ENCODE measurements at places on chromosomes 16 and 17. TPM values are rescaled to one million over a fixed set of nuclear protein-coding genes. Genes with fewer than 3 reads are reported as not detected.

- DNase-seq, result no peak
These were observed 447.6 kb downstream of the TOX3 start for GRCh38 chr16:52099382-52099781.

FBXO31 gene
- total RNA-seq, result 50.4 TPM

DNA sequence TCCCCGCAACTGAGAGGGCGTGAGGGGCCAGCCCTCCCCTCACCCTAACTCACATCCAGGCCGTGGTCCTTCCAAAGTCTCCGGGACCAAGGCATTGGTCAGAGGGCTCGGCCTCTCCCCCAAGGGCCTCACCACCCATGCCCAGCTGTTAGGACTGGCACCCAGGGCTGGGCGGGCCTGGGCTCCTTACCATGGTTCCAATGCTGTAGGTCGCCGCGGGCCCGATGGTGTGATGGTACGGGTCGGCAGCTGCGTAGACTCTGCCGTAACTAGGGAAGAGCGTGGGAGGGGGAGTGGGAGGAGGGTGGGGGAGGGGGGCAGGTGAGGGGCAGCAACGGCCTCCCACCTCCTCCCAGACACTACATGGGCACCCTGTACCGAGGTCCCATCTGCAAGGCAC lies 19.6 kb downstream of the ENGASE start:
- DNase-seq, result no peak

DNA sequence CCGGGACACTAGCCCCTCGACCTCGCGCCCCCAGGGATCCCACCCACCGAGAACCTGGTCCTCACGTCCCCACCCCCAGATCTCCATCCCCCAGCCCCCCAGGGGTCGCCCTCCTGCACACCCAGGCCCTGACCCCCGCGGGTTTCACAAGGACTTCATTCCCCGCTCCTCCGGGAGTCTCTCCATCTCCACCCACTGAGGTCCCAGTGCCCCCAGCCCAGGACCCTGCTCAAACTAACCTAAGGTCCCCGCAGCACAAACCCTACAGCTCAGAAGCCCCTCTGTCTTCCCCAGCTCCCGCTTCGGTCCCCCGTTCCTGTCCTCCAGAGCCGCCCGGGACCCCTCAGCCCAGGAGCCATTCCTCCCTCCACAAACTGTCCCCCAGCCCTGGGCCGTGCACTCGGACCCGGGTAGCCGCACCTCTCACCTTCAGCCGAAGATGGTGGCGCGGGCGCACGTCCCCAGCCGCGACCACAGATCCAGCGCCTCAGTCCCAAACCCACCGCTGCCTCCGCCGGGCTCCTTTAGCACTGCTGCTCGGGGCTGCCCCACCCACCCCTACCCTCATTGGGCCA lies at the start of gene MYH10:
MYH10 (minus strand) TSS at position 499 of the 575 bp plus-strand sequence. CDS start 7,479 bp downstream, outside the sequence.
- peak; percentile 51 for DNase-seq

GRCh38 chr16:77834635-77835540 lies 46.5 kb downstream of the VAT1L start:
- DNase-seq, result no peak

DNA sequence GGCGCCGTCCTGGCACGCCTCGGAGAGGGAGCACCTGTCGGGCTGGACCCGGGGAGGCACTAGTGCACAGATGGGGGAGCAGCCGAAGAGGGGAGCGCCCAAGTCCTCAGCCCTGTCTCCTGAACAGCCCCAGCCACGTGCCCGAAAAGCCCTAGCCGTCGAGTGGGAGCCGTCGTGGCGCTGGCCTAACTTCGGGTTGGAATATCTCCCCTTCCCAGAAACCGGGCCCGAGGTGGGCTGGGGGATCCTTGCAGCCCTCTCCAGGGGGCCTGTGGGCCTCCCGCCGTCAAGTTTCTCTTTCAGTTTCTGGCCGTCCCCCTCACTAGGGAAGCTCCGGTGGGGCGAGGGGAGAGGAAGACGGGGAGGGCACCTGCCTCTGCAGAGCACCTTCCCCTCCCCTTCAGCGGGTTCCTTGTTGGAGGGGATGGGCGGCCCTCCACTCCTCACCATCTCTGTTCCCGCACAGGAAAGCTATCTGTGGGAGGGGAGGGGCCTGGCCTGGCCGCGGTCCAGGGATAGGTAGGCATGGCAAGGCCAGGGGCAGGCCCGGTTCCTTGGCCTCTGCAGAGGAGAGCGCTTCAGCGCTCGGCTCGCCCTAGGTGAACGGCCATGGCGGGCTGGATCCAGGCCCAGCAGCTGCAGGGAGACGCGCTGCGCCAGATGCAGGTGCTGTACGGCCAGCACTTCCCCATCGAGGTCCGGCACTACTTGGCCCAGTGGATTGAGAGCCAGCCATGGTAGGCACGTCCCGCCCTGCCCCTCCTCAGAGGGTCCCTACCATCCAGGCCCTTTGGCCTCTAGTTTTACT lies 709 bp downstream of the STAT5A start:
- DNase-seq, result peak; percentile 66

Measured in right lobe of liver (tissue), 6 donors.